IMR-90 (cell line): ENCODE measurements at places on chromosomes 3 and 15.

GRCh38 chr3:187456250-187456649, 88.1 kb downstream of the RTP4 start:
- H3K27ac ChIP-seq, result no peak overlapping the region
- H3K36me3 ChIP-seq, result no peaks in the 10 kb centered on the region
- H3K4me1 ChIP-seq, result no peaks in the 10 kb centered on the region
- DNase-seq, result no peak
- H3K27me3 ChIP-seq, result no peaks in the 10 kb centered on the region

DNA sequence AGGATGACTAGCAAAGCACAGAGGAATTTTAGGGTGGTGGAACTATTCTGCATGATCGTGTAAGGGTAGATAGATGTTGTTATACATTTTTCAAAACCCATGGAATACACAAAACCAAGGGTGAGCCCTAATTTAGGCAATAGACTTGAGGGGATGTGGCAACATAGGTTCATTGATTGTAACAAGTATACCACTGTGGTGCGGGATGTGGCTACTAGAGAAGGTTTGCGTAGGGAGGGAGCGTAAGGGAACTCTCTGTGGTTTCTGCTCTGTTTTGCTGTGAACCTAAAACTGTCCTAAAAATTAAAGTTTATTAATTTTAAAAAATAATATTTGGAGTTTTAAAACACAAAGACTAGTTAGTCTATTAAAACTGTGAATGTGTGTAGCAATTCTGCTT, 202.8 kb downstream of the PLCL2 start:
- no peaks in the 10 kb centered on the region for H3K36me3 ChIP-seq
- H3K4me3 ChIP-seq, result no peak overlapping the region
- H3K4me1 ChIP-seq, result no peaks in the 10 kb centered on the region
- no peaks in the 10 kb centered on the region for H3K27me3 ChIP-seq

- DNase-seq, result no peak
- H3K4me3 ChIP-seq, result no peak overlapping the region
- H3K27me3 ChIP-seq, result no peaks in the 10 kb centered on the region
- H3K4me1 ChIP-seq, result no peaks in the 10 kb centered on the region
Observed at GRCh38 chr3:166554023-166554422, 716.8 kb upstream of the BCHE start.

DNA sequence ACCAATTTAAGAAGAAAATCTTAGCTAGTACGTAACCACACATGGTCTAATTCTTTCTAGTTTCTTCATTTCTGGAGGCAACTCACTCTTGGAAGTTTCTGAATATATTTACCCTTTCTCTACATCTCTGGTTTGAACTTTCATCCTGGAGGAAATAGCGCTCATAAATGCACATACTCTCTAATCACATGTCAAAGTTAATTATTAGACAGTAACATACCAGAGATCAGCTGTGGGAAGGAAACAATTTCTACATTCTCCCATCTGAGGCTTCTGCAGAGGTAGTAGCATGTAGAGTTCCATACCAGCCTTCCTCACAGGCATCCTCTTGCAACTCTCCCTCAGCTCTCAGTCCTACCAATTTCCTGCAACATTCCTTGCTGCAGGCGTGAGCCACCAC, 132.5 kb downstream of the RBPMS2 start:
- peaks cover 2% of the 10 kb centered on the region; the same call in 1 of the 2 replicates for H3K36me3 ChIP-seq
- no peaks in the 10 kb centered on the region for H3K4me1 ChIP-seq
- H3K4me3 ChIP-seq, result no peak overlapping the region
- no peak overlapping the region for H3K27ac ChIP-seq

DNA sequence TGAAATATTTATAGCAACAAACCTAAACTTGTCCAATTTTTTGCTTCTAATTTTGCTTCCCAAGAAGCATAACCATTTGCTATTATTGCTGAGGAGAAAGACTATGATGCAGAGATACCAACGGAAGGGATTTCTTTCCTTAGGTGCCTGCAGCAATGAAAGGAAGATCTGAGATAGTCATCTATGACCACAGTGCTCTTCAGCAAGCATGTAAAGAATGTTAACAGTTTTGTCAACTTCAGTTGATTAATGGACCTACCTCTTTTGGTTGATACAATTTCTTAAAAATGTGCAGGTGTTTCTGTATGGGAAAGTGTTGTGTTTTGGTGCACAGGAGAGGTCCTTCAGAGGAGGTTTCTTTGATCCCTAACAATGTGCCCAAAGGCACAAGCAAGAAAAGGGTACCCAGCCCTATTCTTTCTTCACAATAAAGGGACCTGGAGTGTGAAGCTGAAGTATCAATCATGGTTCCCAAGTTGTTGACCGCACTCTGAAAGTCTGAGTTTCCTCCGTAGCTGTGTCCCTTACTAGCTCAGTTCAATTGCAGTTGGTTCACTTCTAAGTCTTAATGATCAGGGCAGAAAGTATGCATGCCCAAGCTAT, 307.7 kb upstream of the KCNH8 start:
- H3K36me3 ChIP-seq, result no peaks in the 10 kb centered on the region
- H3K27ac ChIP-seq, result no peak overlapping the region
- DNase-seq, result no peak
- H3K4me3 ChIP-seq, result no peak overlapping the region
- no peaks in the 10 kb centered on the region for H3K27me3 ChIP-seq

- no peak for DNase-seq
- H3K4me1 ChIP-seq, result no peaks in the 10 kb centered on the region
- peaks cover 33% of the 10 kb centered on the region for H3K36me3 ChIP-seq
- no peak overlapping the region for H3K4me3 ChIP-seq
Observed at GRCh38 chr3:100740207-100740606, 30.9 kb downstream of the TFG start.

GRCh38 chr3:10725067-10725466, 91.0 kb upstream of the SLC6A11 start:
- H3K4me3 ChIP-seq, result no peak overlapping the region
- no peak for DNase-seq
- no peak overlapping the region for H3K27ac ChIP-seq
- H3K4me1 ChIP-seq, result no peaks in the 10 kb centered on the region

- no peaks in the 10 kb centered on the region for H3K36me3 ChIP-seq
- H3K27ac ChIP-seq, result no peak overlapping the region
- peak; percentile 37 for DNase-seq
- H3K4me3 ChIP-seq, result no peak overlapping the region
- H3K4me1 ChIP-seq, result peaks cover 12% of the 10 kb centered on the region; the same call in 1 of the 2 replicates
Observed at GRCh38 chr15:70604666-70605315, 158.6 kb downstream of the UACA start.

DNA sequence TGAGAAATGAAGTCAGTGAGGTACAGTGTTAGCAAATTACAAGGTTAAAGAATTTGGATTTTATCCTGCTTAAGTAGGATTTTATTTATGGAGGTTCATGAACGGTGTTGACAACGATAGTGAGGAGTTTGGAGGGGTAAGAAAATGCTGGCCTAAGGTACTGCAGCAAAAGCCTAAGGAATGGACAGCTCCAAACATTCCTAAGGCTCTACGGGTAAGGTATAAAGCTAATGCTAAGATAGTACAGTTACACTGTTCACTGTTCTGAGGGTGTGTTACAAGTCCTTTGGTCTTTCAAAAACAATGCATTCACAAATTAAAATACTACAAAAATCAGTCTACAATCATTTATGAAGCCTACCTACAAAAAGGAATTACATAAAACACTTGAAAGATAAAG, 7.3 kb downstream of the MTMR10 start:
- no peaks in the 10 kb centered on the region for H3K27me3 ChIP-seq
- DNase-seq, result no peak
- no peak overlapping the region for H3K4me3 ChIP-seq
- H3K36me3 ChIP-seq, result peaks cover 12% of the 10 kb centered on the region

GRCh38 chr3:168847291-168847883, 751.7 kb upstream of the GOLIM4 start:
- H3K36me3 ChIP-seq, result no peaks in the 10 kb centered on the region
- no peak overlapping the region for H3K4me3 ChIP-seq
- H3K27ac ChIP-seq, result no peak overlapping the region

GRCh38 chr3:160754371-160754854, 1.6 kb upstream of the PPM1L start:
- DNase-seq, result peak; percentile 53
- peak overlapping the region; percentile 61 for H3K4me3 ChIP-seq
- H3K4me1 ChIP-seq, result no peaks in the 10 kb centered on the region
- H3K27ac ChIP-seq, result peak overlapping the region; percentile 48; the same call in 1 of the 2 replicates

- H3K4me3 ChIP-seq, result no peak overlapping the region
- H3K36me3 ChIP-seq, result no peaks in the 10 kb centered on the region
- DNase-seq, result peak; percentile 18
- no peak overlapping the region for H3K27ac ChIP-seq
- peaks cover 47% of the 10 kb centered on the region for H3K27me3 ChIP-seq
Observed at GRCh38 chr15:69509131-69509530, 56.5 kb downstream of the RPLP1 start.

GRCh38 chr3:154135511-154136173, 14.5 kb downstream of the ARHGEF26 start:
- no peaks in the 10 kb centered on the region for H3K27me3 ChIP-seq
- no peaks in the 10 kb centered on the region for H3K4me1 ChIP-seq
- no peak overlapping the region for H3K27ac ChIP-seq
- no peak overlapping the region for H3K4me3 ChIP-seq

- DNase-seq, result no peak
- no peak overlapping the region for H3K27ac ChIP-seq
- no peaks in the 10 kb centered on the region for H3K27me3 ChIP-seq
- no peaks in the 10 kb centered on the region for H3K36me3 ChIP-seq
- no peak overlapping the region for H3K4me3 ChIP-seq
Observed at GRCh38 chr3:53030619-53031449, 15.0 kb downstream of the SFMBT1 start.

DNA sequence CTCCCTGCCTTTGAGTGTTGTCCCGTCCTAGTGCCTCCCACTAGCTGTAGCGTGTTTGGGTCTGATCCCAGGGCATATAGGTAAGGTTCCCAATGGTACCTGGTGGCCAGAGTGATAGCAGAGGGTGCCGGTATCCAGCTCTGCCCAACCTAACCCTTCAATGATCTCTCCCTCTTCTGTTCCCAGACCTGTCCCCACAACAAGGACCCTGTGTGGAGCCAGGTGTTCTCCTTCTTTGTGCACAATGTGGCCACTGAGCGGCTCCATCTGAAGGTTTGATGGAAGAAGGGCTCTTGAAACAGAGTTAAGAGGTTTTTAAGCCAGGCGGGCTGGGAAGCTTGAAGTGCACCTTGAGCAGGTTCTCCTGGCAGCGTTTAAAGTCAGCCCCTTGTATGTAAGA, 35.5 kb downstream of the ESYT3 start:
- H3K36me3 ChIP-seq, result no peaks in the 10 kb centered on the region
- DNase-seq, result no peak
- H3K27ac ChIP-seq, result no peak overlapping the region
- peaks cover 9% of the 10 kb centered on the region for H3K27me3 ChIP-seq
- no peaks in the 10 kb centered on the region for H3K4me1 ChIP-seq
- H3K4me3 ChIP-seq, result no peak overlapping the region

- 0 out of 2 replicates have a peak overlapping the region, but pooled peaks have one; percentile 4 for H3K27ac ChIP-seq
- H3K4me1 ChIP-seq, result peaks cover 7% of the 10 kb centered on the region; the same call in 1 of the 2 replicates
- no peaks in the 10 kb centered on the region for H3K36me3 ChIP-seq
- peak; percentile 62 for DNase-seq
- peaks cover 2% of the 10 kb centered on the region; the same call in 1 of the 2 replicates for H3K27me3 ChIP-seq
Observed at GRCh38 chr3:46845397-46845859, 17.8 kb downstream of the MYL3 start.

DNA sequence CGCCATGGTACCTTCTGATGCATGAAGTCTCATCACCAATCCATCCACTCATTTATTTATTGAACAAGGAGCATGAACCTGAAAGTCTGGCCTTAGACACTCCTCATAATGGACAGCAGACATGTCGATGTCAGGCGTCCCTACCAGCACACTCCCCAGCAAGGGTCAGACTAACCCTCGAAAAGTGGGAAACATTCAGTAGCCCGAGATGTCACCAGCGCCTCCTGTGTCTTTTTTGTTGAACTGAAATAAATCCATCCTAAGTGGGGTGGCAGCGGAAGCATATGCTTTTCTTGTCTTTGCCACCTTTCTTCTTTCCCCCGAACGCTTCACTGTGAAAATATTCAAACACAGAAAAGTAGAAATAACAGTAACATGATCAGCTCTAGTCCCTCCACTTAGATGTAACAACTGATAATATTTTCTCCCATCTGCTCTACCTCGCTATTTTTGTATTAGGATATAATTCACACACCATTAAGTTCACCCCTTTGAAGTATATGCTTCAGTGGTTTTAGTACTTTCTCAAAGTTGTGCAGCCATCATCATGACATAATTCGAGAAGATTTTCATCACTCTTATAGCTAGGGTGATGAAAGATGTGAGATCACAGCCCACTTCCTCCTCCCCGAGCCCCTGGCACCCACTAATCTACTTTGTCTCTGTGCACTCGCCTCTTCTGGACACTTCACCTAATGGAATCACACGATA, 121.6 kb downstream of the ADAMTS17 start:
- no peaks in the 10 kb centered on the region for H3K36me3 ChIP-seq
- DNase-seq, result no peak
- H3K4me1 ChIP-seq, result no peaks in the 10 kb centered on the region
- no peak overlapping the region for H3K4me3 ChIP-seq
